ENCODE measurements at places on chromosomes 1 and 21. TPM values are rescaled to one million over a fixed set of nuclear protein-coding genes. Genes with fewer than 3 reads are reported as not detected.

DNA sequence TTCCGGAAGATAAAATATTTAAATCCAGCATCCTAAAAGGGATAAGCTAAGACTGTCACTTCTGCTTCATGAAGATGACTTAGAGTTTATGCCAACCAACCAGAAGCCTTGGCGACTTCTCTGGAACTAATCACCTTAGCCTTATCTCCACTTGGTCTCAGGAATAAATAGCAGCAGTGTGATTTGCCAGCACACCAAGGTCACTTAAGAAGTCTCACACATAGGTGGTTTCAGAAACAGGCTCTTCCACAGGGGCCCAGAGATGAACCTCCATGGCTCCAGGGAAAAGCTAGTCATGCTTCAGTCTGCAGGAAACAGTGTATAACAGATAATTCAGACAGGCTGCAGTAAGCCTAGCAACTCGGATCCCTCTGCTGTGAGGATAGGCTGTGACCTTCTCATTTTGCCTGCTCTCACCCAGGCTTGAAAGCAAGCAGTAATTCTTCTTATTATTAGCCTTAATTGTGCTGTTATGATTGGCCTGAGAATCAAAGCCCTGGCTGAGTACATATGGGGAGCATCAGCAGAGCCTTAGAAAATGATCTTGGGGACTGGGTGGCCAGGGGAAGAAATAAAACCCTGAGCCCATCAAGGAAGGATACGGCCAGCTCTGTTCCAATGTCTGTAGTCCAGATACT lies 84.7 kb downstream of the WLS start:
- DNase-seq, result no peak

GRCh38 chr1:201391651-201392511 lies 7.2 kb downstream of the LAD1 start:
- DNase-seq, result no peak

Gene FAM151A
- not detected for total RNA-seq

DNA sequence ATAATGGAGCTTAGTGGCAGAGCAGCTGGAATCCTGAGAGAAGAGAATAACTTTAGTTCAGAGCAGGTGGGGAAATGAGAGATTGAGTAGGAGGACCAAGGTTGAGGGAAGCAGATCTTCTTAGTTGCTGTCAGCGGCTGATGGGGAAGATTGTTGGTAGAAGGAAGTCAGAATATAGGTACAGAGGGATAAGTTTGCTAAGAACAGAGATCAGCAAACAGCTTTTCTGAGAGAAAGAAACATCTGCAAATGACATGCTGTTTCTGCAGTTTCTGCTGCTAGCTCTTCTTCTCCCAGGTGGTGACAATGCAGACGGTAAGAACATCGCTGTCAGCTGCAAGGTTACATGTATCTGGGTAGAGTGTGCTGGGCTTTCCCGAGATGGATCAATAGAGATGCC lies at the start of gene CD1C:
CD1C (plus strand) TSS at position 113 of the 400 bp plus-strand sequence; CDS start at position 255, 142 bp downstream.
- DNase-seq, result no peak
